MM.1S (cell line): ENCODE measurements at places on chromosomes 3 and 15.
A peak's percentile ranks its signal among the peaks of the same experiment; 100 is the strongest.

GRCh38 chr3:113140876-113141275 is 70.5 kb upstream of the BOC start:
- no peak overlapping the region for H3K27ac ChIP-seq
- DNase-seq = no peak
- H3K4me3 ChIP-seq = no peak overlapping the region
- H3K27me3 ChIP-seq = no peaks in the 10 kb centered on the region
- no peaks in the 10 kb centered on the region for H3K36me3 ChIP-seq

- no peaks in the 10 kb centered on the region for H3K36me3 ChIP-seq
- no peak overlapping the region for H3K4me3 ChIP-seq
- no peak for DNase-seq
- peaks cover 5% of the 10 kb centered on the region; the same call in 1 of the 2 replicates for H3K4me1 ChIP-seq
- H3K27ac ChIP-seq = no peak overlapping the region
- no peaks in the 10 kb centered on the region for H3K27me3 ChIP-seq
These were observed 152.6 kb upstream of the UMPS start for GRCh38 chr3:124577494-124578167.

DNA sequence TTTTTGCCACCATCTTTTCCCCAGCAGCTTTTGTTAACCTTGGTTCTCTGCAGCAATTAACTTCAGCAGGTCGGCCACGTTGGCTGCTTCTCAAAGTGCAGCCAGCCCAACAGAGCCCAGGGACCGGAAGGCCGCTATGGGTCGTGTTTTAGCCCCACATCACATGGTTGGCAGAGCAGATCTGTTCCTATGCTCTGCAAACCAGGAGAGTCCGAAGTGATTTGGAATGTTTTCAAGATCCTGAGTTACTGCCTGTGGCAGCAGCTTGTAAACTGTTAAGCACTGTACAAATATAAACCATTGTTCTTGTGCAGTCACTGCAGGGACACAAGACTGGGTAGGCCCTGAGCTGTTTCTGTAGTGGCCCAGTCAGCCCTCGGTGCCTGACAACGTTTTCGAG is 69.6 kb upstream of the MYZAP start:
- no peaks in the 10 kb centered on the region for H3K4me1 ChIP-seq
- DNase-seq = no peak
- H3K4me3 ChIP-seq = no peak overlapping the region
- H3K27me3 ChIP-seq = no peaks in the 10 kb centered on the region
- no peak overlapping the region for H3K27ac ChIP-seq

DNA sequence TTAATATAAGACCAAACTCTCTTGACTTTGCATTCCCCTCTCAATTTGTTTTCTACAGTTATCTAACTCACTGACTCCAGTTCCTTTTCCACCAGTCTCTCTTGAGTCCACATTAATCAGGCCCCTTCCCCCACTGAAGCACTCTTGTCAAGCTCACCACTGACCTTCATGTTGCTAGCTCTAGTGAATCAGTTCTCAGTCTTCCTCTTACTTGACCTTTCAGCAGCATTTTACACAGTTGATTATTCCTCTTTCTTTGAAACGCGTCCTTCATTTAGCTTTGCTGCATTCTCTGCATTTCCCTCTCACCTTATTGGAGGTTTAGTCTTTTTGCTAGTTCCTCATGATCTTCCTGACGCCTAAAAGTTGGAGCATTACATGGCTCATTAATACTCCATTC is 8.3 kb downstream of the PPP2R3A start:
- no peak overlapping the region for H3K4me3 ChIP-seq
- no peak for DNase-seq
- H3K36me3 ChIP-seq = no peaks in the 10 kb centered on the region
- H3K27me3 ChIP-seq = no peaks in the 10 kb centered on the region
- H3K4me1 ChIP-seq = no peaks in the 10 kb centered on the region

- no peak overlapping the region for H3K4me3 ChIP-seq
- H3K27ac ChIP-seq = no peak overlapping the region
- H3K36me3 ChIP-seq = no peaks in the 10 kb centered on the region
- no peaks in the 10 kb centered on the region for H3K4me1 ChIP-seq
- no peak for DNase-seq
These were observed 337.3 kb upstream of the ARHGEF26 start for GRCh38 chr3:153783741-153784480.

DNA sequence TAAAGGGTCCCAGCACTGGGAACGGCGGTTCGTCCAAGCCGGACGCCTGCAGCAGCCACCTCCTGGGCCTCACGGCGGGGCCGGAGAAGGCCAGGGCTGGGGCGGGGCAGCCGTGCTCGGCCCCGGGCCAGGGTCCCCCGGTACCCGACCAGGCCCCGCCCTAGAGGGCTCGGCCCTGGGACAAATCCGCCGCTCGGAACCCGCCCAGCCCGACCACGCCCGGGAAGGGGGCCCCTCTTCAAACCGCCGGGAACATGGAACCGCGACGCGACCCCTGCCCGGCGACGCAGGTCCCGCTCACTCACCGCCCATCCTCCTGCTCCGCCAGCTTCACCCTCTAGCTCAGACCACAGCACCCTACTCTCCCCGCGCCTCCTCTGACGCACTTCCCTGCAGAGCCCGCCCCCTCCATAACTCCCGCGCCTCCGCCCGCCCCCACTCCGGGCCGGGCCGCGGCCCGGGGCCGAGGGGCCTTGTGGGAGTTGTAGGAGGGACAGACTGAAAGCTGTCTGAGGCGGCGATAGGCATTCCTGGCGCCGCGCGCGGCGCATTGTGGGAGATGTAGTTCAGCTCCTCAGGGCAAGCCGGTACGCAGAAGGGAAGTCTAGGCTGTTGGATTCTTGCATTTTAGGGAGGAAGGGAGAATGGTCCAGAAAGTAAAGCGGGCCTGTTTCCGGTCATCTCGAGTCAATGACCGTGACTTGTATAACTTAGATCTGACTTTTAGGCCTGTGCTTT is at the start of gene CLDND1:
CLDND1 (minus strand) TSS at position 359 of the 738 bp plus-strand sequence. CDS start 1,478 bp downstream, outside the sequence.
- peak within 1 kb of the TSS; percentile 81 for H3K27ac ChIP-seq
- H3K4me3 ChIP-seq = peak within 1 kb of the TSS; percentile 94
- H3K4me1 ChIP-seq = peaks cover 23% of the 10 kb centered on the region
- H3K27me3 ChIP-seq = no peaks in the 10 kb centered on the region
- peak; percentile 96 for DNase-seq

- no peaks in the 10 kb centered on the region for H3K4me1 ChIP-seq
- no peak overlapping the region for H3K4me3 ChIP-seq
These were observed 69.1 kb downstream of the CDAN1 start for GRCh38 chr15:42667855-42668254.

GRCh38 chr3:45509038-45509767 is 85.3 kb upstream of the LIMD1 start:
- H3K4me1 ChIP-seq = no peaks in the 10 kb centered on the region
- H3K36me3 ChIP-seq = no peaks in the 10 kb centered on the region
- H3K27me3 ChIP-seq = no peaks in the 10 kb centered on the region
- no peak overlapping the region for H3K27ac ChIP-seq
- no peak for DNase-seq
- H3K4me3 ChIP-seq = no peak overlapping the region

DNA sequence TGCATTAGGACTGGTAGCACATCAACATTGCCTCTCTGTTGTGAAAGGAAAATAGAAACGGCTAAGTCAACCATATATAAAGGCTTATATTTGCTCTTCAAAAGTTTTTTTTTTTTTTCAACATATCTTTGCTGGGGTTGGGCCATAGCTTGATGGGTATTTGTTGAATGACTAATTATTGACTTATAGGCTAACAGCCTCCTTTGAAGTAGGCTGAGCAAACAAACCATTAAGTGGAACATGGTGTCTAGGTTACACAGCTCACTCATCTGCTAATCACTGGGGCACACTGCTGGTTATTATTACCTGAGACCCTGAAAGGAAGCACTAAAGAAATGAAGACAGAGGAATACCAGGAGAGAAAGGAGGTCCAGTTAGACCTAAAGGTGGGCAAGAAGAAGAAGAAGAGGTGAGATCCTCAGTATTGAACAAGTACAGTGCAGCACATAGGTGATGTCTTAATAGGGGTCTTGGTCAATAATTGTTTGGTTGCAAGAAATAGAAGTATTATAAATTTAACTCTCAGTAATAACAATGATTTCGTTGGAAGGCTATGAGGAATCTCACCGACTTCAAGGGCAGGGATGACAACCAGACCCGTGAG is 139.4 kb downstream of the RPLP1 start:
- H3K4me1 ChIP-seq = no peaks in the 10 kb centered on the region
- H3K36me3 ChIP-seq = no peaks in the 10 kb centered on the region
- no peak overlapping the region for H3K27ac ChIP-seq
- no peaks in the 10 kb centered on the region for H3K27me3 ChIP-seq
- no peak for DNase-seq
- H3K4me3 ChIP-seq = no peak overlapping the region

DNA sequence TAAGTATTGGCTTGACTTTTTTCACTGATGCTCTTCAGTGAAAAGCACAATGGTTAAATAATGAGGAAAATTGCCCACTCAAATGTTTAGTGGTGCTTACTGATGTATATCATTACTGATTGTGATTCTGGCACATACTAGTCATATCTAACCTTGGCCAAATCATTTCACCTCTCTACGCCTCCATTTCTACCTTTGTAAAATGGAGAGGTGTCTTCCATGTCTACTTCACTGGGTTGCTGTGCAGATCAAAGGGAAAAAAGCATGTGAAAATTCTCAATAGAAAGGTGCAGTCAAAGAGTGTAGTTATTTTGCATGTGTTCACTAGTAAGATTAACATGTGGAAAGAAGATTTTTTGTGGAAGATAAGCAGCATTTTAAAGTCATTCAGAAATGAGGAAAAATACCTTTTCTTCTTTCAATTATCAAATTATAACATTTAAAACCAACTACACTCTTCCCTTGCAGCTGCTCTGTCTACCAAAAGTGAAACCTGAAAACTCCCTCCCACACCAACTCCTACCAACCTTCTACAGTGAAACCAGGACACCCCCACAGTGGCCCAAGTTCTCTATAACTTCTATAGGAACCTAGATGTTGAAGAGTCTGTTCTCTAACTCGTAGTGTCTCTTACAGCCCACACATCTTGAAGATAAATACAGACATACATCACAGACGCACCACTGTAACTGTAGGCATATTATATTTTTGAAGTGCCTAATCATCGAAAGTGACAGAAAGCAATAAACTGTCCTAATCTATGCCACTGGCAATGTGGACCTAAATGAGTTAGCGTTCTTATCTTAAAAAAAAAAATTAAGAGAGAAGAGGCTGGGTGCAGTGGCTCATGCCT is 1.4 kb downstream of the CD200R1 start:
- DNase-seq = peak; percentile 88
- H3K36me3 ChIP-seq = no peaks in the 10 kb centered on the region
- H3K4me3 ChIP-seq = peak overlapping the region; percentile 63

GRCh38 chr3:112128843-112129727 is 4.0 kb downstream of the GCSAM start:
- H3K4me1 ChIP-seq = peaks cover 72% of the 10 kb centered on the region
- no peaks in the 10 kb centered on the region for H3K27me3 ChIP-seq
- H3K4me3 ChIP-seq = no peak overlapping the region
- H3K36me3 ChIP-seq = no peaks in the 10 kb centered on the region

DNA sequence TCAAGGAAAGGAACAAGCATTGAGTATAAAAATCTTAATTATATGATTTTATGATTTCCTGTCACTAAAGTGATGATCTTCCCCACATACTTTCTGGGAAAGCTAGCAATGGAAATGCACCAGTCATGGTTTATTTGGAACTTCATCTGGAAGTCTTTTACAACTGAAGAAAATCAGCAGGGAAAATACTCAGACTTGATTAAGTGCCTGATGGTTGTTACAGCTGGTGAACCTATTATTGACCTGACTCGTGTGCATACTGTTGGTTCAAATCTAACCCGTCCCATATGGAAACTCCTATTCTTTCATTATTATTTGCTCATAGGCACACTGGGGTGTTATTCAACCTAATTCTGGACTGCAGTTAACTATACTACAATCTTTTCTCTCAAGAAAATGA is 701.8 kb upstream of the CCDC54 start:
- no peak for DNase-seq
- H3K4me1 ChIP-seq = no peaks in the 10 kb centered on the region
- H3K36me3 ChIP-seq = no peaks in the 10 kb centered on the region

DNA sequence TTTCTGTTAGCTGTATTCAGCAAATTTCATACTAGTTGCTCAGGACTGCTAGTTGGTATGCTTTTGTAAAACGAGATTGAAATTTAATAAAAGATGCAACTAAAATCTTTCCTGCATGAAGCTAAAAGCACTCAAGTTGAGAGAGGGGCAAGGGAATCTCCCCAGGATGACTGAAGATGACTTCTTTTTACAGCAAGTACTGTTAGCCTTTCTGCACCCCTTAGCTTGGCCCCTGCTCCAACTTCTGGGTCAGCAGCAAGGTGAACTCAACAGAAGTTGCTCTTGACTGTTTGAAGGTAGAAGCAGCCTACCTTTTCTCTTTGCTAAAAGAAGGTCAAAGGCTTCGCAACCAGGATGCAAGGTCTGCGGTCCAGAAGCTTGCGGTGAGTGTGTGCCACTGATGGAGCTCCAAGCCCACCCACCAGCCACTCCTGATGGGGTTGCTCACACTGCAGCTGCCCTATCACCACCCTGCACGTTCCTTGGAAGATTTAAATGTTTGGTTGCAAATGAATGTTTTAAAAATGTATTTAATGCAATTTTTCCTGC is 32.5 kb downstream of the NME9 start:
- no peaks in the 10 kb centered on the region for H3K36me3 ChIP-seq
- H3K4me1 ChIP-seq = 0 out of 2 replicates have a peak, but pooled peaks cover 4% of the 10 kb centered on the region
- no peaks in the 10 kb centered on the region for H3K27me3 ChIP-seq
- H3K27ac ChIP-seq = no peak overlapping the region
- no peak for DNase-seq

DNA sequence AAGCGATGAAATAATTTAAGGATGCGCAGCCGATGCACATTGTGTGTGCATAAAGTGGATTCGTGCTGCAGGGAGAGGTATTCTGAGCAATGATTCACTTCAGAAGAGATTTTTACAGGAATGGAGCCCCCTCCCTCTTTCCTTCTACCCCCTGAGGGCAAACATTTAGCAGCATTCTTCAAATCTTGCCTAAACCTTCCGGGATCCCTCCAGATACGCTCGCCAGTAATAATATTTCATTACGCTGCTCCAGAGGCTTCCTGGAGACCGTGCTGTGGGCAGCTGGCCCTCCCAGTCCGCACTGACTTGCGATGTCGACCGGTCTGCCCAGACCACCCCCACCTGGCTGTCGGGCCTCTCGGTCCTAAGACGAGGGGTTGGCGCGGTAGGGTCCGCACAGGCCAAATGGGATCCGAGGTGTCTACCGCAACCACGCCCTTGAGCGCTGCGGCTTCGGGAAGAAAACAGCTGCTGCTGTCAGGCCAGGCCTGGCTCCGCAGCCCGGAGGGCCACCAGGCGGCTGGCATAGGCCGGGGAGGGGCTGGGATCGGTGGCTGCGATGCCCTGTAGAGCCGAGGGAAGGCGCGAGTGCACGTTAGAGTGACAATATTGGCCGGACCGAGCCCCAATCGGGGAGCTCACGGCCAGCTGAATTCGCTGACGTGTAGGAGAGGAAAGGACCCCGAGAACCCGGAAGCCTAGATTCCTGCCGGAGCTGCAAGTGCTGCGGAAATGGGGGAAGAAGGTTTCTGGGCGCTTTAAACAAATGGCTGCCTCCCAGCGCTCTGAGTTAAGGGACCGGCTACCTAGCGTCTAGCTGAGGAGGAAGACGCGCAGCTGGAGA is 14.3 kb downstream of the ZIC4 start:
- no peak overlapping the region for H3K27ac ChIP-seq
- H3K36me3 ChIP-seq = no peaks in the 10 kb centered on the region
- no peak overlapping the region for H3K4me3 ChIP-seq
- no peaks in the 10 kb centered on the region for H3K27me3 ChIP-seq
- no peaks in the 10 kb centered on the region for H3K4me1 ChIP-seq
